ENCODE measurements at places on chromosomes 3 and 15.

DNA sequence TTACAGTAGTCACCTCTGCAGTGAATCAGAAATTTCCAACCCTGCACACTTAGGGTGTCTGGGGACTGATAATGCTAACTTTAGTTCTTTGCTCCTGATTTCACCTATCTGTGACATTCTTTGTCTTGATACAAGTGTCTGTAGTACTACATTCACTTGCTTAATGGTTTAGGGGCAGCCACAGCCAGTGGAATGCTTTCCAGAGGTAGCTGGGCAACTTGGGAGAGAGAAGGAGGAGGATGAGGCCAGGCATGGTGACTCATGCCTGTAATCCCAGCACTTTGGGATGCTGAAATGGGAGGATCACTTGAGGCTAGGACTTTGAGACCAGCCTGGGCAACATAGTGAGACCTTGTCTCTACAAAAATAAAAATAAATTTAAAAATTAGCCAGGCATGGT is 8.5 kb downstream of the BAHD1 start:
- DNase-seq = no peak

DNA sequence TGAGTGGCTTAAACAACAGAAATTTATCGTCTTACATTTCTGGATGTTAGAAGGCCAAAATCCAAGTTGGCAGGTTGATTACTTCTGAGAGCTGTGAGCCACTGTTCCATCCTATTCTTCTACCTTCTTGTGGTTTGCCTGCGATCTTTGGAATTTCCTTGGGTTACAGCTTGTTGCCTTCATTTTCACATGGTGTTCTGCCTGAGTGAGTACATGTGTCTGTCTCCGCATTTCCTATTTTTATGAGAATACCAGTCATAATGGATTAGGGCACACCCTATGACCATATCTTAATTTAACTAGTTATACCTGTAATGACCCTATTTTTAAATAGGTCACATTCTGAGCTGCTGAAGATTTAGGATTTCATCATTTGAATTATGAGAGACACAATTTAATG is 294.3 kb downstream of the CNTN4 start:
- no peak for DNase-seq

DNA sequence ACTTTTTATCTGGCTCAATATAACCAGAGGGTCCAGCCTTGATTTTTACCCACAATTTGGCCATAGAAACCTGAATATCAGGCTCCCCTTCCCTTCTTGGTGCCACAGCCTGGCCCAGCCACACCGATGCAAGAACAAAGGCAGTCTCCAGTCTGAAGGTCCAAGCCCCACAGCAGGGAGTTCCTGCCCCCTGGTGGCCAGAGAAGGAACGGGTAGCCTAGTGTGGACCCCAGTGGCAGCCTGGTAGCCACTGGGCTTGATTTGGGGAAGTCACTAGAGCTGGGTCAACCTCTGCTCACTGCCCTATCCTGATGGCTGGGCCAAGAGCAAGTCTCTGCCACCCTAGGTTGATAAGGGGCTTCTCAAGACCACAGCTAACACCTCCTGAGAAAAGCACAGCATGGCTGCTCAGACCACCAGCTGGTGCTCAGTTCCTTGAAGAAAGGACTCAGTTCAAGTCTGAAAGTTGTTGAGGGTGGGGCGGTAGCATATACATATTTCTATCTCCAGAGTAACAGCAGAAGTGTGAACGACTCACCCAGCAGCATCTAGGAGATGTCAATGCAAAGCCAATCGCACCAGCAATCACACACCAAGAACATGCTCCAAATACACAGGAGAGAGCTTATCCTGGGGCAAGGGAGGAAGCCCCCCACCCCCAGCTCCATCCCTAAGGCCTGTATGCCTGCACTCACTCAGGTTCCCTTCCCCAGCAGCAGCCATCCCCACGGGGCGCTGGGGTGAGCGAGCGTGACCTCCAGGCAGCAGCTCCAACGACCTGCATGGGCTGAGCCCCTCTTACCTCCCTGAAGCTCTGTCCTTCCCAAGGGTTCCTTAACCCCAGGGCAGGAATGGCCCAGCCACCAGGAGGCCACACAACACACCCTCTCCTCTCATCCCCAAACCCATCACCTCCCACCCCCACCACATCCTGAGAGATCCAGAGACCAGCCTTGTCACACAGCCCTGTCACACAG is 7.6 kb downstream of the PFKFB4 start:
- peak; percentile 29 for DNase-seq

- DNase-seq = no peak
Measured at GRCh38 chr15:63869371-63870042, 35.8 kb upstream of the HERC1 start.

- no peak for DNase-seq
Measured at GRCh38 chr3:8532251-8532871, 30.7 kb downstream of the LMCD1 start.

DNA sequence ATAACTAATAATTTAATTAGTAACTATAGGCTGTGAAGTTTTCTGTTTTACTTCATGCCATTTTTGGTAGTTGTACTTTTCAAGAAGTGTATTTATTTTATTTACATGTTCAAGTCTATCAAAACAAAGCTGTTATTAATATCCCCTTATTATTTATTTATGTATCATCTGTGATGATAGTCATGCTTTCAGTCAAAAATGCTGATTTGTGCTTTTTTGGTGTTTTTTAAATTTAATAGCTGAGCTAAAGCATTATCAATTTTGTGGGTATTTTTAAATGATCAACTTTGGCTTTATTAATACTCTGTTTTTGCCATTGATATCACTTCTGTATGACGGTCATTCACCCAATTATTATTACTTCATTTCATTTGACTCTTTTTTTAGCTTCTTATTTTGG is 1229.2 kb upstream of the CADM2 start:
- no peak for DNase-seq

- DNase-seq = peak; percentile 20
Measured at GRCh38 chr15:67018441-67018840, 47.0 kb upstream of the SMAD3 start.

DNA sequence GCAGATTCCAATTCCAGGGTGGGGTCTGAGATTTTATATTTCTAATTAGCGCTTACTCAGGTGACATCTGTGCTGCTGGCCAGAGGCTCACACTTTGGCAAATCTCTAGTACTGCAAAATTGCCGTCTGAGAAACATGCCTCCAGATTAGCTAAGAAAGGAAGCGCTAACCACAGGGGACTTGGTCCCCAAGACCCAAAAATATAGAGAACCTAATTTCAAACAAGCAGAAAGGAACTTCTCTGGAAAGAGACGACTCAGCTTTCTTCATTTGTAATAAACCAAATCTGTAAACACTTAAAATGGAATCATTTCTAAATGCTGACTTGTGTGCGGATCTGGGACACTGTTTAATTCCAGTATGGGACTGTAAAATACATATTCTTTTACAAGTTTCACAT is 55.7 kb downstream of the B3GNT5 start:
- DNase-seq = no peak

GRCh38 chr3:158405507-158405906 is 165.5 kb upstream of the MLF1 start:
- DNase-seq = peak; percentile 70

GRCh38 chr3:152386208-152386607 is 117.5 kb downstream of the MBNL1 start:
- no peak for DNase-seq

- DNase-seq = no peak
Measured at GRCh38 chr3:194379231-194379630, 9.7 kb upstream of the LRRC15 start.

GRCh38 chr3:100089812-100090668 is 24.3 kb downstream of the FILIP1L start:
- no peak for DNase-seq

- peak; percentile 32 for DNase-seq
Measured at GRCh38 chr15:79339588-79340314, 28.8 kb downstream of the TMED3 start.

- no peak for DNase-seq
Measured at GRCh38 chr3:140377644-140378043, 300.2 kb upstream of the TRIM42 start.

DNA sequence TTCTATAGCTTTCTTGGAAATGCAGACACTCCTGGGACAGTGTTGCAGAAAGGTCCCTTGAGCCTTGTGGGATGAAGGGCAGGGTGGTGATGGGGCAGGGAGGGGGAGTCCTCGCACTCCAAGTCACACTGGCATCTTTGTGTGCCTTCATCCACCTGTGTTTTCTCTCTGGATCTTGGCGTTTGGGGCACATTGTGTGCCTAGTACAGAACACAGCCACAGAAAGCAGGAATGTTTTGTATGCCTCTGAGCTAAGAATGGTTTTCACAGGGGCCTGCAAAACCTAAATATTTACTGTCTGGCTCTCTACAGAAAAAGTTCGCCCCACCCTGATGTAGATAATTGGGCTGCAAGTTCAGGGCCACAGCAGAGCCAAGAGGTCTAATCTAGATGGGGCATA is 5.7 kb downstream of the MYZAP start:
- DNase-seq = no peak

DNA sequence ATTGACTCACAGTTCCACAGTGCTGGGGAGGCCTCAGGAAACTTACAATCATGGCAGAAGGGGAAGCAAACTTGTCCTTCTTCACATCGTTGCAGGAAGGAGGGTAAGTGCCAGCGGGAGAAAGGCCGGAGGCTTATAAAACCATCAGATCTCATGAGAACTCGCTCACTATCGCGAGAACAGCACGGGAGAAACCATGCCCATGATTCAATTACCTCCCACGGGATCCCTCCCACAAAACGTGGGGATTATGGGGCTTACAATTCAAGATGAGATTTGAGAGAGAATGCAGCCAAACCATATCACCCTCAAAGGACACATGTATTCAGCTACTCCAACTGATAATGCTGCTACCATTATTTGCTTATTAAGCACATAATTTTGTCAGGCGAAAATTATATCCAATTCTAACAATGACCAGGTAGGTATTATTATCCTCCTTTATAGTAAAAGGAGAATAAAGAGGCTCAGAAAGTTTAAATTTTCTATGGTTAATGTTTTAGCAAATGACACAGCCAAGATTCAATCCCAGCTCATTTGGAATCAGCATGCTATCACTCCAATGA is 327.2 kb upstream of the CDIN1 start:
- DNase-seq = peak; percentile 1

DNA sequence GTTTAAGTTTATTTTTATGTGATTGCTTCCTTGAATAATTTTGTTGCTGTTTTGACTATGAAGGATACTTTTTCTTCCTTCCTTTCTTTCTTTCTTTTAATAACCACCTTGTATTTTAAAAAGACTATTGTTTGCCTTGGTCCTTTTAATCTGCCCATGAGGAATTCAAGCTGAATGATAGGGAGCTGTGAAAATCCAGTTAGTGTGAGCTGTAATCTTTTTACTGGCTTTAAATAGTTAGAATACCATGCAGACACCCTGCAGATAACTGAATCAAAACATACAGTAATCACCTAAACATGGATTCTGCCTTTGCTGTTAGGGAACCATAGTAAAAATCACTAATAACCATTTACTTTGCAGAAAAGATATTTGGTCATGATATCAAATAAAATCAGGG is 110.7 kb downstream of the RSRC1 start:
- no peak for DNase-seq

DNA sequence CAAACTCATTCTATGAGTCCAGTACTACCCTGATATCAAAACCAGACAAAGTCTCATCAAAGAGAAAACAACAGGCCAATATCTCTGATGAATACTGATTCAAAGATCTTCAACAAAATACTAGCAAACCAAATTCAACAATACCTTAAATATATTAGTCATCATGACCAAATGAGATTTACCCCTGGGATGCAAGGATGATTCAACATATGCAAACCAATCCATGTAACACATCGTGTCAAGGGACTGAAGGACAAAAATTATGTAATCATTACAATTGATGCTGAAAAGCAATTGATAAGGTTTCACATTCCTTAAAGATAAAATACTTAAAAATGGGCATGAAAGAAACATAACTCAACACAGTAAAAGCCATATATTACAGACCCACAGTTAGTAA is 1476.9 kb downstream of the SI start:
- no peak for DNase-seq

- no peak for DNase-seq
Measured at GRCh38 chr3:143901105-143901504, 52.8 kb upstream of the SLC9A9 start.

DNA sequence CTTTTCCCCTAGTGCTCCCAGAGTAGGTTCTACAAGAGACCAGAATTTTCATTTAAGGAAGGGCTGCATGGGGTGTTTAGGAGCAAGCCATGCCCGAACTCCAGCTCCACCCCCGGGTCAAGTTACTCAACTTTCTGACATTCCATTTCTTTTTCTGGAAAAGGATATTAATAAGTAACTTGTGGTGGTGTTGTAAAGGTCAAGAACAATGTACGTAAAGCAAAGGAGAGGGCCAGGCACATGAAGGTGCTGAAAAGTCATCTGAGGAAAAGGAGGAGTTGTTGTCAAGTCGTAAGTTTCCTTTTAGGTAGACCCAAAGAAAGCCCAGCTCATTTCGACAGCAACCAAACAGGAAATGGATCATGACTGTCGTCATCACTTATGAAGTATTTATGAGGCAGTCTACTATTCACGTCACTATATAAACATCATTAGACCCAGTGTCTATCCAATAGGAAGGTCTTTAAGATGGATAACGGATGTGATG is 319.6 kb upstream of the IL12A start:
- no peak for DNase-seq

GRCh38 chr15:101191242-101191641 is 60.6 kb downstream of the CHSY1 start:
- no peak for DNase-seq

DNA sequence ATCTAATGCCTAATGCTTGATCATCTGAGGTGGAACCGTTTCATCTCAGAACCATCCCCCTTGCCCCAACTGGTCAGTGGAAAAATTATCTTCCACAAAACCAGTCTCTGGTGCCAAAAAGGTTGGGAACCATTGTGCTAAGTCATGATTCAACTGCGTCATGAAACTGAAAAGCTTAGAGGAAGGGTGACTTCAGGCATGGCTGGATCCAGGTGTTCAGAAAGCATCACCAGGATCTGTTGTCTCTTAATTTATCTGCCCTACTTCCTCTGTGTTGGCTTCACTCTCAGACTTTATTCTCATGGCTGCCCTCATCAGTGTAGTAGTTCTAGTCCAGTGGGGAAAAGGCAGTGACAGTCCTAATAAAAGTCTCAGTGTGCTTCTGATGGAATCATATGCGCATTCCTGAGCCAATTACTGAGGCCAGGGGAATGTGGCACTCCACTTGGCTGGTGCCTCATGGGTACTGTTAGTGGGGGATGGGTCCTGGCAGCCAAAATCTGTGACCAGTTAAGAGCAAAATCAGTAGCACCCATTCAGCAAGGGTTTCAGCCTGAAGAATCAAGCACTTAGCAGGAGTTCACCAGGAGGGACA is 110.3 kb downstream of the WNT5A start:
- no peak for DNase-seq

DNA sequence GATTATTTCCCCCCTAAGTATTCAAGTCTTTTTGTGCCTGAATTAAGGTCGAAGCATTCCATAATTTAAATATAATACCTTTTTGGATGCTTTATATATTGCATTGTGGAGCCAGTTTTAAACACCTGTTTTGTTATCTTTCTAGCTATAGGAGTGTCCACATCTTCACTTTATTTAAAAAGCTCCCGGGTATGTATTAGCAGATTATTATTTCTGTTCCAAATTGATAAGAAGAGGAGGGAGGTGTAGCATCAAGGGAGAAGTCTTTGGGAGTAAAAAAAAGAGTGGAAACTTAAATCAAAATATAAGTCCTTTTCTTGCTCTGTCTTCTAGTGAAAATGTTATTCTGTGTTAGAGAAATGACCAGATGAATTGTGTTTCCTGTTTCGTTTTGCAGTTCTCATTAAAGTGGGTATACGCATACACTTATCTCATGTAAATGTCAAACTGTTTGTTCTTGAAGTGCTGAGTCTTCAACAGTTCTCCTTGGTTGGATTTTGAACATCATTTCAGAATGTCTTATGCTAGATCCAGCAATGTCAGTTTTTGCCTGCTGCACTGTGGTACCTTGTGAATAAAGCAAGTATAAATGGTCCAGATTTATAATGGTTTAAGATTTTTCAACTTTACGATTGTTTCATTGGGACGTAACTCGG is 105.8 kb downstream of the FNDC3B start:
- no peak for DNase-seq

Data from NCI-H2171 treated with DMSO at 0.1 percent for 48 hours (cell line).